COLO829 (cell line): ENCODE measurements at places on chromosomes 7 and 10.

DNA sequence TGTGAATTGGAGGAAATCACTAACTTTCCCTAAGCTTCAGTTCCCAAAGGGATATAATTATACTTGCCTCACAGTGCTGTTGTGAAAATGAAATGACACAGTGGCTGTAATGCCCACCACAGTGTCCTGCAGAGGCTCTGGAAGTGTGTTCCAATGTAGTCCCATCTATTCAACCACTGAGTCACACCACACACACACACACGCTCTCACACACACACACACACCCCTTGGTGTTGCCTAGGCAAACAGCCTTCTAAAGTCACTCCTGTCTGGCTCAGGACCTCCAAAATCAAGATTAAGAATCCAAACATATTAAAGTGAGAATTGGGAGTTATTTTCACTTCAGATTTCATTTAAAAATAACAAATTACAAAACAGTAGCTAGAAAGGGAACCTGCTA is 73.3 kb downstream of the NRCAM start:
- no peak for DNase-seq

DNA sequence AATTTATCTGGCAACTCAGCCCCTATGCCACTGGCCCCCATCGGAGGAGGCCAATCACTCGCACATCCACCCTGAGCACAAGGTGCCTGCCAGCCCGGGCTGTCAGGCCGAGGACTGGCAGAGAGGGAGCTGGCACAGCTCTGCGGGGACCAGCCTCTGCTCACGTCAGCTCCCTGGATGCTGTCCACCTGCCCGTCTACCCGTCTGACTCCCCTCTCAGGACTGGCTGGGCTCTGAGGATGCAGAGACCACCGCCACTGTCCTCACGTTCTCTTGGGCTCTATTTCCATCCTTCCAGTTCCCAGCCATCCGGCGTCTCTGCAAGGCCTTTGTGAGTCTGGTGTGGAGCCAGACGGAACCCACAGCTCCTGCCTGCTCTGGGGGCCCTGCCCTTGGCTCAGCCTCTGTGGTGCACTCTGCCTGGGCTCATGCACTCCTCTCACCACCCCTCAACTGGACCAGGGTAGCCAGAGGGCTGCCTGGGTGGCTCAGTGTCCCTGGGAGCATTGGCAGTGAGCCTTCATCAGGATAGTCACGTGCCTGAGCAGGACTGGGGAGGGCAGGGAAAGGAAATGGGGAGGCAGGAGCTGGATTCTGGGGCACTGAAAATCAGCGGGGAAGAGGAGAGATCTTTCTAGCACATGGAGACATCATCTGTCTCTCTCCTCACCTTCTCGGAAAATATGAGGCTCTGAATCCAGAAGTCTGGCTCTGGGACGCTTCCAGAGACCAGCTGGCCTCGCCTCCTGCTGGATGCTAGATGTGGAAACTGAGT is 38.0 kb upstream of the PCBD1 start:
- DNase-seq: no peak

GRCh38 chr7:27723085-27723484 is 16.9 kb upstream of the TAX1BP1 start:
- no peak for DNase-seq

DNA sequence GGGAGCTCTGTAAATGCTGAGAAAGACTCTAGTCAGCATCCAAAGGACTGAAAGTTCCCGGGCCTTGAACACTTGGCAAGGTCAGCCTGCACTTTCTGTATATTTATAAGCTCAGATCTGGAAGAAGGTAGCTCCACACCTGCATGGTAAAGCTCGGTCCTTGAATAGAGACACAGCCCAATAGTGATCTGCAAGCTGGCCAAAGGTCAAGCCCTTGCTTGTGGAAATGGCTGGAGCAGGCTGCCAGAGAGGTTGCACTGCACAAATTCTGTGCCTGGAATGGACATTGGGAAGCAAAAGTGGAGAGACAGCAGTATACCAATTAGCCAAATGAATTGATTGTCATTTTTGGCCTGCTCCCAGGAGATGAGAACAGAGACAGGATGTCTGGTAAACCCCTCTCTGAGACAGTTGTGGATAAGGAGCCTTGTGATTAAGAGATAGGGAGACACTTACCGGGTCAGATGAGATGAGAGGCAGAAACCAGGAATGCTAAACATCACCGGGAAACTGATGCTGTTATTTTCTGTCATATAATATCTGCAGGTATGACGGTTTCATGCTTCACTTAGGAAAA is 8.0 kb upstream of the FRA10AC1 start:
- DNase-seq: no peak

DNA sequence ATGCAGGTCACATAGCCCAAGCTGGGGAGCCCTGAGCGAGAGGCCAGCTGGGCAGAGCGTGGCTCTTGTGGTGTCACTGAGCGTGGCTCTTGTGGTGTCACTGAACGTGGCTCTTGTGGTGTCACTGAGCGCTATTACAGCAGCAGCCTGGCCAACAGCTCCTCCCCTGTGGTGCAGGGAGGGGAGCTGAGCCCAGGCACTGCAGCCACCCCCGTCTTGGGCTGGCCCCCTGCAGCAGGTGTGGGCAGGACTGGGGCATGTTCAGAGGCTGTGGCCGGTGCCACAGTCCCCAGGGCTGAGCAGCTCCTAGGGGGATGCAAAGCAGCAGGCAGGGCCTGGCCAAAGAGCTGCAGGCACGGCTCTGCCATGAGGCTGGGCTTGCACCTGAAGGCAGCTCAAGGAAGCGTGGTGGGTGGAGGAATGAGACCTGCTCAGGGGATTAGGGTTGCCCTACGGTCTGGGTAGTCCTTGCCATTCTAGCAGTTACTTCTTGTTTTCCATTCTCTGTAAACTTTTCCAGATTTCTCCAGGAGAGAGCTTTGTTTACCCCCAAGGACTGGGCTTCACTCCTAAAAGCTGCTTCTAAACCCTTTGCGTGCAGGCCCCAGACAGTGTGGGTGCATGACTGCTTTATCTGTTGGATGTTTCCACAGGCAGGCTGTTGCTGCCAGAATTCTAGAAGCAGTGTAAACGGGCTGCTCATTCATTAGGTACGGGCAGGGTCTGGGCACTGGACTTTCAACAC is 29.2 kb downstream of the ZNF783 start:
- no peak for DNase-seq

DNA sequence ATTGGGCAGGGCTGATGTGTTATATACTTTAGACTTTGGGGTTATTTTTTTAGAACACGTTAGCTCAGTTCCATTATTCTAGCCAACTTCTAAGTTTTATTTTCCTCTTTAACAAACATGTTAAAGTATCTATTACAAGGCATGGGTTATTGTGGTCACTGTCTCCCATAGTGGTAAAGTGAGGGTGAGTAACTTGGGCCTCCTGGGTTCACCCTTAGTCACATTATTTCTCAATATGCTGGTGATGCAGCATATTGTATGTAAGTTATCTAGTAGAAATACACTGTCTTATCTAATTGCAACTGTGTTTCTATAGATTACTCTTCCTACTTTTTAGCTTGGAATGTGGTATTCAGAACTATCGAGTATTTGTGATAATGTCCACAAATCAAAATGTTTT is 65.9 kb downstream of the BBS9 start:
- DNase-seq: no peak

DNA sequence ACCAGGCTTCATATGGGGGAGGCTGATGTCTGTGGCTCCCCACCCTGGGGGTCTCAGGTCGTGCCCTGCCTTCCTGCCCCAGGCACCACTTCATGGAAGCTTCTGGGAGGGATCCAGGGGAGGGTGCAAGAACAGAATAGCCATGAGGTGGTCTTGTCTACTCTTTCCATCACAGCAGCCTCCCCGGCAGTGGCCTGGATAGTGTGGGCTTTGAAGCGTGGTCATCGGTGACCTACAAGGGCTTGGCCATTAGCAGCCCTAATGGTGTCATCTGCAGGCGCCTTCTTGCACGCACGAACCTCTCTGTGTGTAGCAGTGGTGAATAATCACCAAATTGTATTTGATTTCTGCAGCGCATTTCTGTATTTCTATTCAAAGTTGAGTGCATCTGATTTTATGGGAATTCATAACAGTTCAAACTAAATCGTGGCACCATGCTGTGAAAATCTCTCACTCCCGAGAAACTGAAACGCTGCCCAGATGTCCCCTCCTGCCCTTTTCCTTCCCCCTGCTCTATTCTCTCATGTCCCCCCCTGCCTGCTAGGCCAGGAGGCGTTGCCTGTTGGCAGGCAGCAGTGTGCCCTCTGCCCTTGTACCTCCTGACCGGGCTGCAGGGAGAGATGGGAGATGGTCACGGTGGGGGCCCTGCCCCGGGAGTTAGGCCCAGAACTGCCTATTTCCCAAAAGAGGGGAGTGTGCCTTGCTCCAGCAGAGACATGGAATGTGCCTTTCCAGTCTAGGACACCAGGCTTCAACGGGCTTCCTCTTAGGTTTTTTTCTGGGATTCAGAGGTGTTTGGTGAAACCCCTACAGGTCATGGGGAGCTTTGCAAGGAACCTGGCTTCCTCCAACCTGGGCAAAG is 34.8 kb downstream of the CDH23 start:
- DNase-seq: no peak

- no peak for DNase-seq
Observed at GRCh38 chr7:124369310-124369709, 336.4 kb upstream of the TMEM229A start.

GRCh38 chr7:45939574-45939973 is 18.5 kb upstream of the IGFBP3 start:
- DNase-seq: no peak

GRCh38 chr7:113431406-113431805 is 313.1 kb upstream of the SMIM30 start:
- no peak for DNase-seq

DNA sequence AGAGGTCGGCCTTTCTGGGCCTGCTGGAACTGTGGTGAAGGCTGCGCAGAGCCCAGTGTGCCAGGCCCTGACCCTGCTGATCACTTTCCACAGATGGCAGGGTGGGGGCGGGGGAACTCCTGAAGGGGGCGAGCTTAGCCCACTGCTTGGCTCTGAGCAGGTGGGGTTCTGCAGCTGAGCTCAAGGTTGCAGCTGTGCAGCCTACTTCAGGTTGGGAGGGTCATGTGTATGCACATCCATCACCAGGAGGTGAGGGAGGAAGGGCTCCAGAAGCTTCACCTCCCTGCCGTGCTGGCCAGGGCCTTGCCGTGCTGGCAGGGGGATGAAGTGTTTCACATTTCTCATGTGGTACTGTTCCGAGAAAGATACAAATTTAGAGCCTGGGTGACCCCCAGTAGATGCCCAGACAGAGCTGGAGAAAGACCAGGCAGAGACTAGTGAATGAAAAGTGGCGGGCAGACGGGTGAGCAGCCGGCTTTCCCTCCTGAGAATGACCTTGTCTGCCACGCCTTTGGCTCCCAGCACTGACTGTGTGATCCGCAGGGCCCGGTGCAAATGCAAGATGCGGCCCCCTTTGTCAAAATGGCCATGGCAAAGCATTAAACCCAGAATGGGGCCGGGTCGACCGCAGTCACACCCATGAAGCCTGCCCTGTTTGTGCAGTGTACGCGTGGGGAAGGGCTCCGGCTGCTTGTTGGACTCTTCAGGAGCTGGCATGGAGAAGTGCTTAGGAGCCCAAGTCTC is 25.2 kb downstream of the FAM241B start:
- DNase-seq: no peak

- DNase-seq: peak; percentile 51
Observed at GRCh38 chr7:26688388-26688787, 176.0 kb downstream of the SKAP2 start.

DNA sequence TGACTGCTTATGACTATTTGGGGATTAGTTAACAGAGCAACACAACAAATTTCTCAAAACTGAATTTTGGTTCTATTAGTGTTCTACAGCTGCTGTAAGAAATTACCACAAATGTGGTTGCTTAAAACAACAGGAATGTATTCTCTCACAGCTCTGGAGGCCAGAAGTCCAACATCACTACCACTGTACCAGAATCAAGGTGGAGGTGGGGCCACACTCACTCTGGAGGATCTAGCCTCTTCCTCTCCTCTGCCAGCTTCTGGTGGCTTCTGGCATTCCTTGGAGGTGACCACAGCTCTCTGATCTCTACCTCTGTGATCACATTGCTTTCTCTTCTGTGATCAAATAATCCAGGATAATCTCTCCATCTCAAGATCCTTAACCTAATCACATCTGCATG is 194.7 kb upstream of the BMPER start:
- no peak for DNase-seq
